ENCODE measurements at places on chromosomes 12 and 14.
A peak's percentile ranks its signal among the peaks of the same experiment; 100 is the strongest.

- DNase-seq: no peak
These were observed 3.3 kb upstream of the NUDT14 start for GRCh38 chr14:105184461-105184860.

- DNase-seq: no peak
These were observed 10.1 kb downstream of the BMP4 start for GRCh38 chr14:53946404-53947093.

DNA sequence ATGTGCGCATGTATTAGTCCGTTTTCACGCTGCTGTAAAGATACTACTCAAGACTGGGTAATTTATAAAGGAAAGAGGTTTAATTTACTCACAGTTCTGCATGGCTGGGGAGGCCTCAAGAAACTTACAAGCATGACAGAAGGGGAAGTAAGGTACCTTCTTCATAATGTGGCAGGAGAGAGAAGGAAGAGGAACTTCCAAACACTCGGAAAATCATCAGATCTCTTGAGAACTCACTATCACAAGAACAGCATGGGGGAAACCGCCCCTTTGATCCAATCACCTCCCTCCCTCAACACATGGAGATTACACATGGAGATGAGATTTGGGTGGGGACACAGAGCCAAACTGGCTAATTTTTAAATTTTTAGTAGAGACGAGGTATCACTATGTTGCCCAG is 41.8 kb upstream of the SNX6 start:
- no peak for DNase-seq

DNA sequence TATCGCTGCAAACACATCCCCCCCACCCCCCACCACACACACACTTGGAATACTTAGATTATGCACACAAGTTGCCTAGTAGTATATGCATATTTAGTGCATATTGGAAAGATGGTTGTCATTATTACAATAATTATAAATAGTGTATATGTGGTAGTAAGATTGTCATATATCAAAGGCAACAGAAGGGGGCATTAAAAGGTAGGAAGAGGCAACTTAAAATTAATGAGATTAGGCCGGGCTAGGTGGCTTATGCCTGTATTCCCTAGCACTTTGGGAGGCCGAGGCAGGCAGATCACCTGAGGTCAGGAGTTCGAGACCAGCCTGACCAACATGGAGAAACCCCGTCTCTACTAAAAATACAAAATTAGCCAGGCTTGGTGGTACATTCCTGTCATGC is 52.1 kb downstream of the GSC start:
- peak; percentile 3 for DNase-seq

DNA sequence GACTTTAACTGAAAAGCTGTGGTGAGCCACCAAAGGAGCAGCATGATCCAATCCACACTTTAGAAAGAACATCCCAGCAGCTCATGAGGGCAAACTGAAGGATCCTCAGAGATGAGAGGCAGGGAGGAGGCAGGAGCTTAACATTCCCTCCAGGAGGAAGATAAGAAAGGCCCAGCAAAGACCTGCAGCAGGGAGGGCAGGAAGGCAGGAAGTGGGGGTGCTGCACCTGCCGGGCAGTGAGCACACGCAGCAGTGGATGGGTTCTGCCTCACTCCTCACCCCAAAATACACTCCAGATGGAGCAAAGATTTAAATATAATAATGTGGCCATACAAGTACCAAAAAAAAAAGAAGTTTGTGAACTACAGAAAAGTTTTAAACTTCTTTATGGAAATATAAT is 48.4 kb downstream of the GCH1 start:
- no peak for DNase-seq

GRCh38 chr12:124705545-124706138 is 138.2 kb upstream of the NCOR2 start:
- DNase-seq: no peak

GRCh38 chr12:133233993-133234564 is 1.6 kb downstream of the ANHX start:
- no peak for DNase-seq

DNA sequence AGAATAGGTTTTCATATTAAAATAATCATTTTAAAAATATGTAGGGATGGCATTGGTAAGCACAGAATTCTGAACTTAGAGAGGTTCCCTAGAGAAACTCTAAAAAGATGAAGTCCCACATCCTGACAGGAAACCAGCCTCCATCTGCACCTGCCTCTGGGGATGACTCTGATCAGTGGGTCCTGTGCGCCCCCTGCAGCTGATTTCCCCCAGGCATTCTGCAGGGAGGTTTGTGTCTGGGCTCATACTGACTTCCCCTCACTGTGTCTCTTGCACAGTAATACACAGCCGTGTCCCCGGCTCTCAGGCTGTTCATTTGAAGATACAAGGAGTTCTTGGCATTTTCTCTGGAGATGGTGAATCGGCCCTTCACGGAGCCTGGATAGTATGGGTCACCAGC is 602.9 kb downstream of the TMEM121 start:
- DNase-seq: no peak

- DNase-seq: no peak
These were observed 69.2 kb upstream of the LTA4H start for GRCh38 chr12:96104566-96104965.

DNA sequence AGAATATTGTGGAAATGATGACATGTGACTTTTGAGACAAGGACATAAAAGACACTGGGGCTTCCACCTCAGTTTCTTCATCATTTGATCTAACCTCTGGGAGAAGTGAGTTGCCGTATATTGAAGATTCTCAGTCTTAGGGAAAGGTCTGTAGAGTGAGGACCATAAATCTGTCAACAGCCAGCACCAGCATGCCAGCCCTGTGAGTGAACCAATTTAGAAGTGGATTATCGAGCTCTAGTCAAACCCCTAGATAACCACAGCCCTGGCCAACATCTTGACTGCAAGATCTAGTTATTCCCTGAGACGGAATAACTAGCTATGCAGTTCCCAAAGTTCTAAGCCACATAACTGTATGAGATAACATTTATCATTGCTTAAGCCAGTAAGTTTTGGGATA is 108.8 kb upstream of the PTPRR start:
- DNase-seq: no peak

GRCh38 chr14:61179796-61180398 is 101.2 kb downstream of the TMEM30B start:
- DNase-seq: no peak

DNA sequence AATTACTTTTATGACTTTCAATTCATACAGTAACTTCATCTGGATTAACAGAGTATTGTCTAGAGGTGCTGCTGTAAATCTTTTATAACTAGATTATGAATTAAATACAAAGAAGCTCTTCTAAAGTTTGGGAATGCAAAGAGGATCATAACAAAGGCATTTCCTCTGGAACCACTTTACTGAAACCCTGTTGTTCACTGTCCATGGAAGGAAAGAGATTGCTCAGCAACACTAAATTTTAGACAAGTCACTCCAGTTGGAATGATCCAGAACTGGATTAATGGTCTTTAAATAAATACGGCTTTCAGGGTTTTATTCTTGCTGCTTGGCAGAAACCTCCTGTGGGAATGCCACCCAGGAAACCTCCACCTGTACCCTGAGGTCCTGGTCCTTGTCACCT is 250.6 kb downstream of the KSR2 start:
- DNase-seq: no peak

GRCh38 chr12:84983289-84983688 is 52.8 kb downstream of the TSPAN19 start:
- DNase-seq: no peak

GRCh38 chr12:54941659-54942058 is 42.9 kb downstream of the TESPA1 start:
- no peak for DNase-seq

- DNase-seq: no peak
These were observed 3.4 kb downstream of the GPR84 start for GRCh38 chr12:54360717-54361456.

DNA sequence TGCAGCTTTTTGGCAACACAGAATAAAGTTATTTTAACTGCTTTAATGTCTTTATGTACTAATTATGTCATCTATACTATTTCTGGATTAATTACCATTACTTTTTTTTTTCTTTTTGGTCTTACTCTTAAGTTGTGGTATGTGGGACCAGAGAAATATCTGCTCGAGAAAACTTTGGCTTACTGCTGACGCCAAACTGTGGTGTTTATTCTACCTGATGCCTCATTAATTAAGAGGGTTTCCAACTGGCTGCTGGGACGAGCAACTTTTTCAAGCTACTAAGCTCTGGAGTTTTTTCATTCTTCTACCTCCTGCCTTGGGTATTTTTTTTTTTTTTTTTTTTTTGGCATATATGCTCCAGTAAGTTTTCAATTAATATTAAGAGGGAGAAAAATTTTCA is 1257.5 kb downstream of the FSCB start:
- DNase-seq: no peak

GRCh38 chr14:31229638-31230572 is 22.3 kb upstream of the HECTD1 start:
- no peak for DNase-seq

- DNase-seq: no peak
These were observed 298 bp downstream of the CTDSP2 start for GRCh38 chr12:57846285-57846576.

- DNase-seq: no peak
These were observed 119.2 kb downstream of the PELI2 start for GRCh38 chr14:56237398-56237797.

GRCh38 chr14:73142216-73142615 is 5.9 kb downstream of the PSEN1 start:
- DNase-seq: no peak

DNA sequence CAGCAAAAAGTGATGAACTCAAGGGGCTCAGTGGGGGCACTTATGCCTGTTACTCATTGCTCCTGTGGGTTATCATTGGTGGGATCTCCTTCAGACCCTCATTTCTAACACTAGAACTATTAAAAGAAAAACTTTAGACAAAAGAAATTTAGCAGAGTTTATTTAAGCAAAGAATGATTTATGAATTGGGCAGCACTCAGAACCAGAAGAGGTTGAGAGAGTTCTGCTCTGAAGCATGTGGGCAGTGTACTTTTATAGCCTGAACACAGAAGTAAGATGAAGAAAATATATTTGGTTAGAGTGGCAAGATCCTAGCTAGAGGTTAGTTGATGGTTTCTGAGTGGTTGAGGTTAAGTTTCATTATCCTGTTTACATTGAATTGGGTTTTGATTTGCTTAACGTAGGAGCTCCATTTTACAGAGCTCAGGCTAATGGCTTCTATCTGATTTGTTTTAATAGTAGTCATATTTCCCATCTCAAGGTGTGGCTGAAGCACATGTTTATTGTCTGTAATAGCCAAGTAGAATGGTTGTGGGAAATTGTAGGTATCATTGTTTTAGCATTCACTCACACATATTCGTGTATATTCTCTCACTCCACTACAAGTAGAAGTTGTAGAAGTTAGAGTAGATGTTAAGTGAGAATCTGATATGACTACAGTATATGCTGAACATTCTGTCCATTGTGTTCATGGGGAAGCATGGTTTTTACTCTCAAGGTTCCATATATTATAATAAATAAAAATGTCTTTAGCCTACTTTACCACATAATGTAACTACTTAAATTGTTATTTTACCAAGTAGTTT is 27.6 kb downstream of the LEMD3 start:
- DNase-seq: no peak

GRCh38 chr14:80271389-80271788 is 60.1 kb upstream of the DIO2 start:
- DNase-seq: no peak

- DNase-seq: no peak
These were observed 115.0 kb downstream of the RPAP3 start for GRCh38 chr12:47590771-47591360.

- DNase-seq: no peak
These were observed 419.4 kb downstream of the RAD51B start for GRCh38 chr14:68238976-68239375.

DNA sequence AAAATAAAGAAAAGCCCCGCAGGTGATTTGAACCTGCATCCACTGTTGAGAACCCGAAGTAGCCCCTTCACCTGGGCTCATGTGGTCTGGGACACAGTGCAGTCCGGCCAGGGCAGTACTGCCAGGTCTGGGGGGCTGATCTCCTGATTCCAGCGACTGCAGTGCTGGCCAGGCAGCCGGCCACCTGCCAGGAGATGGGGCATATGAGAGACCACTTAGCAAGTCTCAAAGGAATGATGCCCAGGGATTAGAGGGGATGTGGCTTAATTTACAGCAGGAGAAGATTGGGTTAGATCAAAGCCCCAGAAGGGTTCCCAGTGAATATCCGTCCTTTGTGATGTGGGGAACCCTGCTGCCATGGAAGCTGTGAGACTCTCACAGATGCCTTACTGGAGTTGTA is 113.3 kb downstream of the PRMT8 start:
- DNase-seq: peak; percentile 22

GRCh38 chr12:111544032-111544431 is 55.1 kb downstream of the ATXN2 start:
- DNase-seq: no peak

- no peak for DNase-seq
These were observed 231.9 kb downstream of the SLC25A21 start for GRCh38 chr14:36940476-36940875.

DNA sequence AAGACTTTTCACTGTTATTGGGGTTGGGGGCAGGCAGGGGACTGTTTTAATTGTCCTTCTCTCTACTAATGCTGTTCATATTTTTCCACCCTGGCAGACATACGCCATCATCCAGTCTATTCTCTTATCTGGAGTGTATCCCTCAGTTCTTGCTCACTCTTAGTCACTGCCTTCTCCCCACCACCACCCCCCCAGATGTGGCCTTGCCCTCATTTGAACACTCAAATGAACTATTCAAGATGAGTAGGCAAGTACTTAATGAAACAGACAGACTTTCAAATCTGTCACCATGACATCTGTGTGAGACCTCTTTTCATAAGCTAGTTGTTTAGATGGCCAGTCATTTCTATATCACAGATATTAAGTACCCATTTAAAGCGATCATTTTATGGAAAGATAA is 10.1 kb downstream of the NUDT4 start:
- no peak for DNase-seq

- DNase-seq: no peak
These were observed 5.2 kb upstream of the TEP1 start for GRCh38 chr14:20418501-20418909.

DNA sequence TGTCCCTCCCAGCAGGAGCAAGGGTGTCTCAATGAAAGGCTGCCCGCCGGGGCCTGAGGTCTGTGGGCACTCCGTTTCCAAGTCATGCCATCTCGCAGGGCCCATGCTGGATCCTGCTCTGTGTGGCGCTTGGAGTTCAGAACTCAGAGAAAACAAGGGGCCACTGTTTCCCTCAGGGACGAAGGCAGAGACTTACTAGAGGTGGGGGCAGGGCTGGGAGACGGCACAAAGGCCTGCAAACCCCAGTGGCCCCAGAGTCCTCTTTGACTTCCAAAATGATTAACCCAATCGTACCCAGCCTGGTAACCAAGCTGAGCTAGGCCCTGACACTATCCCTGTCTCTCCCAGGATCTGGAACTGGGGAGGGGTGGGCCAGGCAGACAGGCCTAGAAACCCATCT is 95.8 kb downstream of the ITPK1 start:
- DNase-seq: no peak

GRCh38 chr14:29459969-29460560 is 467.6 kb downstream of the PRKD1 start:
- no peak for DNase-seq

All from chondrocyte (in vitro differentiated cells).